Amniotic epithelial cell (primary cell): ENCODE measurements at places on chromosomes 1 and 21.

- no peak for DNase-seq
Measured at GRCh38 chr1:241479294-241479693, 40.3 kb downstream of the FH start.

- no peak for DNase-seq
Measured at GRCh38 chr1:31062867-31063380, 2.6 kb downstream of the PUM1 start.

GRCh38 chr1:163168053-163168452 is 34.7 kb downstream of the RGS5 start:
- peak; percentile 94 for DNase-seq

- DNase-seq = peak; percentile 73
Measured at GRCh38 chr1:44390277-44390676, 14.8 kb upstream of the RNF220 start.

DNA sequence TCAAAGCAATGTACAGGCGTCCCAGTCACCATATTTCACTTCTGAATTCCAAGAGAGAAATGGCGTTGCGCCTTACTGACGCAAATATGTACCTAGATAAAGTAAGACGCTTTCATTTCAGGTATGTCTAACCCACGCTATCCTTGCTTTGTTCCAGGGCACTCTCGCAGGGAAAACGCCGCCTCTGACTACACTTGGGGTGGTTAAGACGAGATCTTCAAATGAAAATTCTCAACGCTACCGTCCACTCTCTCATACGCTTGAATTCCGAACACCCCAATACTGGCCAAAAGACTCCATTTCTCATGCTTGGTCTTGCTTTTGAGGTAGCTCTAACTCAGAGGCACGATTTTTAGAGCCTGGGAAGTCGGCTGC is 736 bp upstream of the ZMPSTE24 start:
- no peak for DNase-seq

GRCh38 chr1:94334764-94335163 is 83.4 kb upstream of the ABCD3 start:
- DNase-seq = no peak

GRCh38 chr1:41442697-41443251 is 41.7 kb downstream of the EDN2 start:
- DNase-seq = no peak

GRCh38 chr1:107474877-107475612 is 334.2 kb downstream of the NTNG1 start:
- no peak for DNase-seq

- no peak for DNase-seq
Measured at GRCh38 chr1:179815641-179816040, 62.0 kb downstream of the TOR1AIP2 start.

DNA sequence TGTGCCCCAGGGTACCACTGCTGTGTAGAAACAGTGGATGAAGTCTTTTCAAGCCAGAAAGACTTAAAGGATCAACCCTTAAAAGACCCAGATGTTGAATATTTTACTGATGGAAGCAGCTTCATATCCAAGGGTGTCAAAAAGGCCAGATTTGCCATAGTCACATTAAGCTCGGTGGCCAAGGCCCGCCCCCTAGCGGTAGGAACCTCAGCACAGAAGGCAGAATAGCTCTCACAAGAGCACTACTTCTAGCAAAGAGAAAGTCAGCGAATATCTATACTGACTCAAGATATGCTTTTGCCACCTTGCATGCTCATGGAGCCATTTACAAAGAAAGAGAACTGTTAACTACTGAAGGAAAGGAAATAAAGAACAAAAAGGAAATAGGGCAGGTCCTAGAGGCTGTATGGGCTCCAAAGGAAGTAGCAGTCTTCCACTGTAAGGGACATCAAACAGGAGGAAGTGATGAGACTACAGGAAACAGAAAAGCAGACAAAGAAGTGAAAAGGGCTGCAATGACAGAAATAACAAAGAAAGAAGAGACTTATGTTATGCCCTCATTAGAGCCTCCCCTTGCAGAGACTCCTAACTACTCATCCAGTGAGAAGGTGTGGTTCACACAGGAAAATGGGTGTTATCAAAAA is 90.5 kb downstream of the LIPI start:
- peak; percentile 4 for DNase-seq

GRCh38 chr1:208006258-208006920 is 95.5 kb upstream of the CD34 start:
- DNase-seq = peak; percentile 77

GRCh38 chr1:7267493-7267892 is 482.2 kb downstream of the CAMTA1 start:
- DNase-seq = no peak

- DNase-seq = no peak
Measured at GRCh38 chr1:31166462-31166861, 73.2 kb downstream of the NKAIN1 start.

DNA sequence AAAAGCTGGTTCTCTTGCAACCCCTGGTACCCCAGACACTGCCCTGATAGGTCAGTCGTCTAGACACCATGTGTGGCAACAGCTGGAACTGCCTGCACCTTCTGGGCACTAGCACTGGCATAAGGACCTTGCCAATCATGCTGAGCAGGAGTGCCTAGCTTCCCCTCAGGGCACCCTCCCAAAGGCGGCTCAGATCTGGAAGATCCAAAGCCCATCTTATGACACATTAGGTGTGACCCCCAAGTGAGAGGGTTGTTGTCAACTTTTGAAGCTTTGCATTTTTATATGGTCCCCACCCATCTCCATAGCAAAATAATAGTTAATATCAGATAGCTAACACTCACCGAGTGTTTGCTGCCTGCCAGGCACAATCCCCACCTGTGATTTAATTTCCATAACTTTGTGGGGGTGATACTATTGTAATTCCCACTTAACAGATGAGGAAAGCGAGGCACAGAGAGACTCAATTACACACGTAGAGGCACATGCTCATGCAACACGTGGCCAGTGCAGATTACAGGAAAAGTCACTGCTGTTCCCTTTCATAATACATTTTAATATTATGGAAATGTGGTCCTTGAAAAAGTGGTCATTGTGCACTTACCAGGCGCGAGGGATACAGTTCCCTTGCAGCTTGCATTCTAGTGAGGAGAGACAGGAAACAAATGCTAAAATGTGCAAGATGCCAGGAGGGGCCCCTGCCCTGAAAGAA is 25.8 kb downstream of the EXOC8 start:
- DNase-seq = no peak

DNA sequence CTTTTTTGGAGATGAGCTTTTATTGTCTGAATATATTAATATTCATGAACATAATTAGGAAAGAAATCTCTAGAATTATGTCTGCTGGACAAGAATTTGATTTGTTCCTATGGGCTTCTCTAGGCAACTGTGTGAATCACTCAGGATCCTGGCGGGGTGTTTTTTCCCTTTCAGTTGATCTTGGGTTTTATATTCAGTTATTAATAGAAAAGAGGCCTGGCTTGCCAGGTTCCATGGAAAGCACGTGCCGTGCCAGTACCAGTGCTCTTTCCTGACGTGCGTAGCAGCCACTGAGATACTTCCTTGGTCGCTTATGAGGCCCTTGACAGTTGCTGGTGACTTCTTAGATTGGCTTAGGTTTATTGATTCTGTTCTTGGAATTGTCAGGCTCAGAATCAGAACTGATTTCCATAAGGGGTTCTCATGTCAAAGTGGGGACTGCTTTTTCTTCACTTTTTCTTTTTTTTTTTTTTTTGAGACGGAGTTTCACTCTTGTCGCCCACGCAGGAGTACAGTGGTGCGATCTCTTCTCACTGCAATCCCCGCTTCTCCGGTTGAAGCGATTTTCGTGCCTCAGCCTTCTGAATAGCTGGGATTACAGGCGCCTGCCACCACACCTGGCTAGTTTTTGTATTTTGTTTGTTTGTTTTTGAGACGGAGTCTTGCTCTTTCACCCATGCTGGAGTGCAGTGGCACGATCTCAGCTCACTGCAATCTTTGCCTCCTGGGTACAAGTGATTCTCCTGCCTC is 48.7 kb upstream of the KIF1B start:
- no peak for DNase-seq

DNA sequence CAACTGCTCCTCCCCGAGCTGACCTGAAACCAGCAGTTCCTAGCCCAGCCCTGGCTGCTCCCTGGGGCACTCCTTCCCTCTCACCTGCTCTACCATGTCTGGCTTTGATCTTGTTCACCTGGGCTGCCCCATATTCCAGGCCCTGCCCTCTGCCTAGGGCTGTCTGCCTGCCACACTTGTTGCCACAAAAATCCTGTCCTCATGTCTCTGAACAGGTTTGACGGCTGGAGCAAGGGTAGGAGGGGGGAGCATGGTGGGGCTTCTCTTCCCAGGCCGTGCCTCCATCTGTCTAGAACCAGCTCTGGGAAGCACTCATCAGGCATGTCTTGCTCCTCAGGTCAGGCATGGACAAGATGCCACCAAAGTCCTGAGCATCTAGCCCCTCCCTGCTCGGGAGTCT is 44.3 kb upstream of the WNT2B start:
- no peak for DNase-seq

GRCh38 chr1:94805912-94806311 is 14.2 kb upstream of the SLC44A3 start:
- DNase-seq = peak; percentile 51

DNA sequence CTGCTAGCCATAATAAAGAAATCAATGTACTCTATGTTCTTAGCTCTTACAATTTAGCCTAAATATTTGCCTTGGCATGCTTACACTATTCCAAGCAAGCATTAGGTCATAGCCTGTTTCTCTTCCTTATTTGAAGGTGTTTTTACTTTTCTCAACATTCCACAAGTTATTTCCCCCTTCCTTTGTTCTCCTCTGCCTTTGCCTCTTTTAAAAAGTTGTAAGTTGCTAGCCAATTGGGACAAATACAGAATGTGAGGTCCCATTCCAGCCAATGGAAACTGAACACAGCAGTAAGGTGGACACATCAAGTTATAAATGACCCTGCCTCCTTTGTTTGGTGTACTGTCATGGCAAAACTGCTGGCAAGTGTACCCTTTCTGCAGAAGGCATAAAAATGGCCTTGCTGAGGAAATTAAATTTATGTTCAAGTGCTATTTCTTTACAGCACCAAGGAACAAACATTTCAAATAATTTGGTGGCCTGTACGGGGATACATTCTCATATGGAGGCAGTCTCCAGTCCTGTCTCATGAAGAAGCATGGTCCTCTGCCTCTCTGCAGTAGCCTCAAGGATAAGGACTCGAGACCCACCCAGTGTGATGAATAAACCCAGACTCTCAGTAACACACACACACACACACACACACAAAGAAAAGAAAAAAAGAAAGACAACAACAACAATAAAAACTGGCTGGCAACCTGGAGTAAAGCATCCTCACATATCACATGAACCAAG is 28.8 kb upstream of the FMO1 start:
- DNase-seq = no peak

GRCh38 chr1:109479311-109479710 is 4.4 kb upstream of the ATXN7L2 start:
- DNase-seq = no peak

GRCh38 chr1:204870160-204870912 is at the start of gene NFASC:
Gene NFASC, plus strand, starts transcription at chr1:204870862. Its CDS starts 73,454 bp downstream, at chr1:204944316.
- DNase-seq = no peak

DNA sequence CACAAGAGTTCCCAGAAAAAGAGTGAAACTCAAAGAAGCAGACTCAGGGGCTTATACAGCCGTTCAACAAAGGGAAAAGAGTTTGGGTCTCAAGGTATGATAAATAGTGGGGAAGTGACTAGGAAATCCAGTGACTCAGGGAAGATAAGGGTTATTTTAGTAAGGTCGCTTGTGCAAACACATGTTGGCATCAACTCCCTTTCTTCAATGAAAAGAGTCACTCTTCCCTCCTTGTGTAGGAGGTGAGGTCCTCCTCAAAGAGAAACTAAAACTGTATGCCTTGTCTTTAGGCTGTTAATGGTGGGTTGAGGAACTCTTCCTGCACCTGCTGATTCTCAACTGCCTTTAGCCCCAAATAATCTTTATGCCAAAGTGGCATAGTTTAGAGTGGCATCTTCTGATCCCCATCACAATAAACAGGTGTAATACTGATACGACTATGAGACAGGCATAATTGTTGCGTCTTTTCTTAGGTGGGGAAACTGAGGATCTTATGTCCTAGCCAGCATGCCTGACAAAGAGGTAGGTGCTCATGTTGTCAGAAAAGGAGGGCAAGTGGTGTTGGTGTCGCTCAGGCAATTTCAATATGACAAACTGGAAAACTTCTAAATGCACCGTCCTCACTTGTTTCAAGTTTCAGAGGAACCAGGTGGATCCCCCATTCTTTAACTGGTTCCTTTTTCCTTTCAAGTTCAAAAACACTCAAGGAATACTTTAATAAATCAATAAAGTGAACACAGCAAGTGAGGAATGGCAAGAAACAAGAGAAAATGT is 294.1 kb upstream of the RUNX1 start:
- DNase-seq = peak; percentile 51

GRCh38 chr21:38671773-38672172 is 134.0 kb upstream of the ETS2 start:
- DNase-seq = no peak

- no peak for DNase-seq
Measured at GRCh38 chr1:31787261-31787660, 23.1 kb upstream of the ADGRB2 start.

- no peak for DNase-seq
Measured at GRCh38 chr1:163583661-163584181, 262.0 kb downstream of the NUF2 start.

GRCh38 chr21:41874611-41875010 is 4.5 kb downstream of the PRDM15 start:
- DNase-seq = no peak
